ENCODE measurements at places on chromosomes 16 and 17.

DNA sequence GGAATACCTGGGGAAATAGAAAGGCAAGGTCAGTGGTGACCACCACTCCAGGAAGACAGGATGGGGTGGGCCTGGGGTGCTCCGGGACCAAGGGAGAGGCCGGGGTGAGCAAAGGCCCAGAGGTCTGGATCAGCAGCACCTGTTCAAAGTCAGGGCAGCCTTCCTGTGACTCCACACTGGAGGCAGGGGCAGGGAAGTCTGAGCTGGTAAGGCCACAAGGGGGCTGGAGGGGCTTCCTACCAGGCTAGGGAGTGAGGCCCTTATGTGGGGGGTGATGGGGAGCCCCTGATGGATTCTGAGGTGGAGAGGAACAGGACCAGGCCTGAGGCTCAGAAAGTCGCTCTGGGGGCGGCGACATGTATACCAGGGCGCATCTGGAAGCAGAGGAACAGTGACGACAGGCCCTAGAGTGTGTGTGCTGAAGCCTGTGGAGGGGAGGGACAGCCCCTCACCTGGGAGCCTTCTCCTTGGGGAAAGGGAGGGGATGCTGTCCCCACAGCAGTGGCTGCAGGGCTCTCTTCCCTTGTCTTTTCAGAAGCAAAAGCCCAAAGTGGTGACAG is 3.7 kb downstream of the C16orf78 start:
- DNase-seq, result no peak

- peak; percentile 77 for DNase-seq
These were observed 643.2 kb downstream of the WWOX start for GRCh38 chr16:78742501-78743283.

DNA sequence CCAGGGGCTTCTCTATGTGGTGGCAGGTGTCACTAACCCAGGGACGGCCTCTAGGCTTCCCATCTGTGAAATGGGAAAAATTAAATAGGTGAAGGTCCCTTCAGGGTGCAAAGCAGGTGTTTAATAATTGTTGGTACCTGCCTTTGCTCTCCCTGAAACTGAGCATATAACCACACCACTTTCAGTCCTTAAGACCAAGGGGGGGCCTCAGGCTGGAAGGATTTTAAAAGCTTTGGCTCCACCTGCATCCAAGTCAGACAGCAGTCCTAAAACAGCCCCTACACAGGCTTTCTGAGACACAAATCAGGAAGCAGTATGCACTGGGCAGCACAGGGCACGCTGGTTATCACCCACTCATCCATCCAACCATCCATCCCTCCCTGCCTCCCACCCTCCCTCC is 55.0 kb downstream of the TK2 start:
- DNase-seq, result no peak

- no peak for DNase-seq
These were observed 6.3 kb upstream of the MEIOB start for GRCh38 chr16:1878256-1878655.

DNA sequence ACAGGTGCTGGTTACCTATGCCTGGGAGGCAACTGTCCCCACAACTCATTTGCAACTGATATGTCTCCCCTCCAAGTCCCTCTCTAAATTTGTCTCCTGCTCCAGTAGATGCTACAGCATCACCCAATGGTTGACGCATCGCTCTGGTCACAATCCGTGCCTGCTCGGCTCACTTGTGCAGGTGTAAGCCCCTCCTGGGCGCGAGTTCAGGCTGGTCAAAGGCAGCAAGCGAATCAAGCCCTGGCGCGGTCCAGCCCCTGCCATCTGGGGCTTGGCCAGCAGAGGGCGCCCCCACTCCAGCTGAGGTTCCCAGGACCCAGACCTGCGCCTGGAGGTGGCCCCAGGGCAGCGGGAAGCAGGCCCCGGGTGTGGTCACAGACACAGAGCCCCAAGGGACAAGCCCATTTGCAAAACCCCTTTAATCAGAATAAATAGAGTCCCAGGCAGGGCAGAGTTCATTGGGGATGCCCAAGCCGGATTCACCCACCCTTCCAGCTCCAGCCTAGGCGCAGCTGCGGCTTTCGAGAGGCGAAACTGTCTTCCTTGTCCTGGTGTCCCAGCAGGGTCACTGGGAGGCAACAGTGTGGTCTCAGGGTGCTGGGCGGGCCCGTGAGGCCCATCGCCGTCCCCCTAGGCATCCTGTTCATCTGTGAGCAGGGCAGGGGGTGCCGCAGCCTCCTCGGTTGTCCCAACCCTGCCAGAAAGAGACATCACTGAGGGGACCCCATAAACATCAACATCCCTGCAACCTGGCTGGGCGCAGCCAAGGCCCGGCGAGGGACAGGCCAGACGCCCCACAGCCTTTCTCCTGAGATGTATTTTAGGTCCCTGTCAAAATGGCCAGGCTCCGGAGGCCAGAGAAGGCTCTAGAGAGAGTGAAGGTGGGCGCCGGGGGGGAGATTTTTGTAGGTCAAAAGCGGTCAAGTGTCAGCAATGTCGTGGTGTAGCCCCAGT is 15.8 kb downstream of the TMC6 start:
- DNase-seq, result peak; percentile 82

- no peak for DNase-seq
These were observed 190.5 kb downstream of the IRF8 start for GRCh38 chr16:86089334-86089900.

DNA sequence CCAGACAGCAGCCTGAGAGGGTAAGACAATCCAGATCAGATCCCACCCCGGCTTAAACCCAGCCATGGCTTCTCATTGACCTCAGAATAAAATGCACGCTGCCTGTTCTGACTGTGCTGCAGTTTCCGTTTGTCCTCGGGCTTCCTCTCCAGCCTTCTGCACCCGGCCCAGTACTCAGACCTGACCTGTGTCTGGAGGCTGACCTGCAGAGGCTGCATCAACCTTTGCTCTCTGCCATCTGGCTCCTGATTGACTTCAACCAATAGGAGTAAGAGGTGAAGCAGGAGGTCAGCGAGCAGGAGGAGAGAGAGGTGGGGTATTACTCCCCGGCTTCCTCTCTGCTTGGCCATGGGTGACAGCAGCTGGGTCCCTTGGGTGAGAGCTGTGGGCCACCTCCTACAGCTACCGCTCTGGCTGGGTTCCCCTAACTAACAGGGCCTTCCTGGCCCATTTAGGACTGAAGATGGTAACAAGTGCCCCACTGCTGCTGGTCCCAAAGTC is 46.7 kb downstream of the C16orf82 start:
- no peak for DNase-seq

DNA sequence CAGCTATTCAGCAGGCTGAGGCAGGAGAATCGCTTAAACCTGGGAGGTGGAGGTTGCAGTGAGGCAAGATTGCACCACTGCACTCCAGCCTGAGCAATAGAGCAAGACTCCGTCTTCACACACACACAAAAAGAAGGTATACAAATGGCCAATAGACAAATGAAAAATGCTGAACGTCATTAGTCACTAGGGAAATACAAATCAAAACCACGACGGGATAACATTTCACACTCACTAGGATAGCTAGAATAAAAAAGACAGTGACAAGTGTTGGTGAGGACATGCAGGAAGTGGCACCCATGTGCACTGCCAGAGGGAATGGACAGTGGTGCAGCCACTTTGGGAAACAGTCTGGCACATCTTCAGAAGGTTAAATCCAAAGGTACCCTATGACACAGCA is 172.9 kb downstream of the FTO start:
- DNase-seq, result no peak

GRCh38 chr17:5557990-5558389 is 26.3 kb downstream of the NLRP1 start:
- DNase-seq, result no peak

- peak; percentile 52 for DNase-seq
These were observed 668 bp downstream of the MMP15 start for GRCh38 chr16:58026139-58026704.

GRCh38 chr17:73165616-73166404 is 1.0 kb downstream of the SSTR2 start:
- no peak for DNase-seq

DNA sequence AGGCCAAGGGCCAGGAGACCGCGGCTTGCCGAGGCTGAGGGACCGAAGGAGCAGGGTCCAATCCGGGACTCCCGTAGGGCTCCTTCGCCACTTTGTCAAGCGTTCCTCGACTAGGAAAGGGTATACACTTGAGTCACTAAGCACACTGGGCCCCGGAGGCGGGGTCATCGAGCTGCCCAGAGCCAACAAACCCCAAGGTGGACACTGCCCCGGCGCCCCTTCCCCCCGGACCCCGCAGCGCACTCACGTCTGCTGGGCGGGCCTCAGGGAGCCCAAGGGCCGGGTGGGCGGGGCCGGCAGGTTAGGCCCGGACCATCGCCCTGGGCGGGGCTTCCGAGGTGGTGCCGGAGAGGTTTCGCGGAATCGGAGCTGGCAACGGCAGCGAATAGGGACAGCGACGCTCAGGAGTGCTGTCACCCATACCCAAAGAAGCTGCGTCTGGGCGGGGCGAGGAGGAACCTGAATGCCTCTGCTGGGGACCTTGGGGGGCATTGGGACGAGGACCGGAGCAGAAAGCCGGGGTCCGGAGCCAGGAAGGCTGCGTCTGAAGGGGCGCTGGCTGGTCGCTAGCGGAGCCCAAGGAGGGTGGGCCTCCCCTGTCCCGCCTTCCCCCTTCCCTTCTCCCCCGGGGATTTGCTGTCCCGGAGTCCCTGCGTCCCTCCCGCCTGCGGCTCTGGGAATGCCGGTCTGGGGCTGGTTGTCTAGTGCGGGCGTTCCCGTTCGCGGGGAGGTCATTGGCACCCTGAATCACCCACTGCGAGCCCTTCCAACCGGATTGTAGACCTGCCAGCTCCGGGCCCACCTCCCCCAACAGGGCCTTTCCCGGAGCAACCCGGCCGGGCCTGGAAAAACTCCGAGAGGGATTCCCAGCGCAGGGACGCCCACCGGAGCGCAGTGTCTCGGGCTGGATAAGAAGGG is 118.2 kb upstream of the SMURF2 start:
- DNase-seq, result peak; percentile 83

GRCh38 chr17:79695797-79696609 is 34.7 kb upstream of the ENPP7 start:
- peak; percentile 40 for DNase-seq

DNA sequence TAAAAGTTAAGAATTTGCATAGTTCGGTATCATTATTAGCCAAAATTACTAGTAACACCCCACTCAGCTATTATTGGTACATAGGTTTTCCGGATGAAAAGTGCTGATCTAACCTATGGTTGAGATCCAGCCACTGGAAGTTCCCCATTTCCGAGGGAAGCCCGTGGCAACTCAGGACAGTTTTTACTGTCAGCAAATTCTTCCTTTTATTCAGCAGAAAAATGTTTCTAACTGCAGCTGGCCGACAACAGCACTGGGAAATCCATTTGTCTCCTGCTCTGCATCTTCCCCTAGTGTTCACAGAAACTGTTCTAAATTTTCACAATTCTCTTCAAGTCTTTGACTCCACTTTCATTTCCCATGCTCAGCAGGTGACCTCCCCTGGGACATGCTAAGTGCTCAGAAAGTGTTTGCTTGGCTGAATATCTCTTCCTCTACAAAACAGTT is 15.5 kb upstream of the MMD start:
- no peak for DNase-seq

DNA sequence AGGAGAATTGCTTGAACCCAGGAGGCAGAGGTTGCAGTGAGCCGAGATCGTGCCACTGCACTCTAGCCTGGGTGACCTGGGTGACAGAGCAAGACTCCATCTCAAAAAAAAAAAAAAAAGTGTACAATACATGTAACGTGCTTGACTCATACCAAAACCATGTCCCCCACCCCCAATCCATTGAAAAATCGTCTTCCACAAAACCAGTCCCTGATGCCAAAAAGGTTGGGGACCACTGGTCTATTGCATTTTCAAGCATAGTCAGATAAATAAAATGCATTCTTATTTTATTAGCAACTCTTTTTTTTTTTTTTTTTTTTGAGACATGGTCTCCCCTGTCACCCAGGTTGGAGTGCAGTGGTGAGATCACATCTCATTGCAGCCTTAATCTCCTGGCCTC is 52.1 kb downstream of the COPRS start:
- DNase-seq, result no peak

- peak; percentile 66 for DNase-seq
These were observed 31.0 kb upstream of the RHOT1 start for GRCh38 chr17:32111141-32111771.

DNA sequence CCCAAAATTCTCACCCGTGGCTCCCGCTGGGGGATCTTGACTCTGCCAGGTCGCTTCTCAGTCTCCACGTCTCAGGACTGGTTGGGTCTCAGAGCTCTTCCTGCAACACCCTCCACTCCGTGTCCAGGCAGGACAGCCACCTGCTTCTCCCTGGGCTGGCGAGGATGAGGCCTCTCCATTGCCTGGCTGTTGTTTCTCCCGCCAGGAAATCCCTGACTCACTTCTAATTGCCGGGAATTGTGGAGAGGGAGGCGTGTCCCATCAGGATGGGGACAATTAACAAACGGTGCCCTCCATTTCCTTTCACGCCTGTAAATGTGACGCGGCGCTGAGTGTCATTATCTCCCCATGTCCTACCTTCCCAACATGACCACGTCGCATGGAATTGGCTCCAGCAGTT is 204.5 kb downstream of the RBFOX3 start:
- DNase-seq, result no peak

GRCh38 chr16:58511933-58512815 is 3.1 kb upstream of the SETD6 start:
- DNase-seq, result peak; percentile 89

DNA sequence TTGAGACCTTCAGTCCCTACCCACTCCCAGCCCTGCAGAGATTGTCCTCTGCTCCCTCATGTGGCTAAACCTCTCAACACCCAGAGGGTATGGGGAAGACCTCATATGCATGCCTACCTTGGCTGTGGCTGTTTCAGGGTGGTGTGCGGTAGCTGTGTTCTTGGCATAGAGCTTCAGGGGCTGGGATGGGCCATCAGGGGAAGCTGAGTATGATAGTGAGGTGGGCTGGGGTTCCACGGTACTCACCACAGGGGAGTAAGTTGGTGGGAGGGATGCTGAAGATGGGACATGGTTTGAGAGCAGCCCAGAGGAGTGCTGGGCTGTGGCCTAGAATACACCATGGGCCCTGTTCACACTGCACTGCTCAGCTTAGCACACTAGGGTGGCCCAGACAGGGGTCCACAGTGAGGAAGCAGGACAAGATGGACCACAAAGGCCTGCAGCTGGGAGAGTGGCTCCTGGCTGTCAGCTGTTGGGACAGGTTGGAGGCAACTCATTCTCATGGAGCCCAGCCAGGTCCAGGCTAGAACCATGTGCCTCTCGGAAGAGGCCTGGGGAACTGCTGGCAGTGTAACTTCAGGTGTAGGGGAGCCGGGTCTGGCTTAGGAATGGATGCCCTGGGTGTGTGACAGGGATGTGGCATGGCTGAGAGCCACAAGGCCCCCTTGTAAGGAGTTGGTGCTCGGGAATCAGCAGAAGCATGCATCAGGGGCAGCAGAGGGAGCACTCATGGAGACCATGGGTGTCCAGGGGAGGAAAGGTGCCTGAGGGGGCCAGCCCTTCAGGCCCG is 3.1 kb downstream of the MFAP4 start:
- DNase-seq, result no peak

DNA sequence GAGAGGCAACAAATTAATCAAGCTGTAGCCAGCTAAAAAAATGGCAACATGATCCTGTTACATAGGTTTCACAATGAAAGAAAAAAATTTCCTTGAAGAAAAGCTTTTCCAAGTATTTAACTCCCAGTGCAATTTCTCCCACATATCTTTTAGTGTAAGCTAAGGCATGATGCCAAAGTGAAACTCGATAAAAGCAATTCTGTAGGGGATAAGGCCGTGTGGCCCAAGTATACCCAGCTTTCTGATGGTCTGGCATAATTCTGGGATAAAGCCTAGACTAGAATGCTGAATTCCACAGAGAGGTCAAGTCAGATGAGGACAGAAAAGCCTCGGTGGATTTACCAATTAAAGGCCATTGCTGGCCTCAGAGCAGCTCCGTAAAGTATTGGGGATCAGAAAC is 36.2 kb downstream of the CTCF start:
- DNase-seq, result no peak

- DNase-seq, result no peak
These were observed 35.1 kb downstream of the VPS53 start for GRCh38 chr17:679491-679890.

- DNase-seq, result no peak
These were observed 54.0 kb downstream of the TMEM132E start for GRCh38 chr17:34633351-34633750.
